ENCODE measurements at places on chromosomes 3 and 15.

GRCh38 chr3:57935539-57935938 is 72.7 kb upstream of the FLNB start:
- DNase-seq: no peak

- DNase-seq: no peak
Observed at GRCh38 chr3:72520690-72521308, 327.4 kb downstream of the SHQ1 start.

DNA sequence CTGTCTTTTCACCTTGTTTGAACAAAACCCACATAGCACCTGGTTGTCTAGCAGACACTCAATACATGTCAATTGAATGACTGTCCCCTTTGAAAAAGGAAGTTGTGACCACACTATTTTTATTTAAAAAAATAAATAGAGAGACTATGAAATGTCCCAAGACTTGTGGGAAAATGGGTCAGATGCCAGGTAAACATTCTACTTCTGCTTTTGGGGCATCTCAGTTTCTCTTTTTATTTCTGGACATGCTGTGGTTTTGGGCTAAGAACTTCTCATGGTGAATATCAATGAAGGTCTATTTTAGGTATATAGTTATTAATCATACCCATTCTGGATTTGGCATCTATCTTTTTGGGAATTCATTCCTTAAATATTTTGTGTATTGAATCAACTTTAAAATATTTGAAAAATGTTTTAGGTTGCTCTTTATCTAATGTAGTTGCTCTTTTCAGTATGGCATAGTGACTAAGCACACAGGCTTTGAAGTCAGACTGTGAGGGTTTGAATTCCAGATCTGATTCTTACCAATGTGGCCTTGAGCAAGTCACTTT is 4.4 kb downstream of the TMEM45A start:
- DNase-seq: no peak

DNA sequence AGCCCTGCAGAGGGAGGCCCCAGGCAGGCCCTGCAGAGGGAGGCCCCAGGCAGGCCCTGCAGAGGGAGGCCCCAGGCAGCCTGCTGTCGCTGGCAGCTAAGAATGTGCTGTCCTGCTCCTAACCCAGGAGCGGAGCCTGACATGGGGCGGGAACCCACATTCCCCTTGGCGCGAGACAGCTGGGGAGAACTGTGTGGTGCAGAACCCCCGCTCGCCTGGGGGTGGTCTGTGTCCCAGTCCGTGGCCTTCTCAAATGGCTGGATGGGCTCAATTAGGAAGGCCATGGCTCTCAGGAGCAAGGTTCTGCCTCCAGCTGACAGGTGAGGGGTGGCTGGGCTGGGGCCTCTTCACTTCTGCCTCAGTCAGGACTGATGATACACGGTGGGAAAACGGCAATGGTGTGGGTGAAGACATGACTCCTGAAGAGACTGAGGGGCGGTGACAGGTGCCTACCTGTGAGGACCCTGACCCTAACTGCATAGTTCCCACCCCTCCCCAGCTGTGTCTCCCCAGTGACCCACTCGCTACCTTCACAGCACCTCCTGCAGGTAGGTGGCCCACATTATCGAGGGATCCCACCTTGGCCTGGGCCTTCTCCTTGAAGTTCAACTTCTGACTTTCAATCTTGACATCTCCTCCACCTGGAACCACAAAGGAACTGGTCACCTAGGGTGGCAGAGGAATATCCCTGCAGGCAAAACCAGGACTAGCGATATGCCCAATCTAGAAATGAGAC is 52.0 kb downstream of the DHX30 start:
- no peak for DNase-seq

- peak; percentile 8 for DNase-seq
Observed at GRCh38 chr3:70090322-70090913, 90.9 kb downstream of the SAMMSON start.

DNA sequence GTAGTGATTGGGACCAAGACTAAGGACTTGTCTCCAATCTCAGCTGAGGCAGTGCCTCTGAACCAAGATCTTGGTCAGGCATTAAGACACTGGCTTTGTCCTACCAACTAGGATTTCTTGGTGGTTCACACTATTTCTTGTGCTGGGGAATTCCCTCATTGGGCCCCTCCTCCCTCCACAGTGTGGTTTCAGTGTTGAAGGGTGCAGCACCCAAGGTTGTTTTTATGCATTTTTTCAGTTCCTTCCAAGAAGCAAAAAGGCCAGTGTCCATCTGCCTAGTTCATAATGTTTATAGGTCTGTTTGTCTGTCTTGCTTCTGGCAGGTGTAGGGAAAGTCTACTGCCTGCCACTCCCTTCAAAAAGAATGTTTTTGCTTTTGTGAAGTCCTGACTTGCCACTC is 10.6 kb upstream of the ITPKA start:
- DNase-seq: no peak

GRCh38 chr3:123919353-123919752 is 35.2 kb upstream of the MYLK start:
- DNase-seq: no peak

GRCh38 chr15:74865316-74865715 is 7.8 kb downstream of the SCAMP2 start:
- DNase-seq: no peak

- no peak for DNase-seq
Observed at GRCh38 chr3:126398423-126399350, 4.0 kb downstream of the CFAP100 start.

DNA sequence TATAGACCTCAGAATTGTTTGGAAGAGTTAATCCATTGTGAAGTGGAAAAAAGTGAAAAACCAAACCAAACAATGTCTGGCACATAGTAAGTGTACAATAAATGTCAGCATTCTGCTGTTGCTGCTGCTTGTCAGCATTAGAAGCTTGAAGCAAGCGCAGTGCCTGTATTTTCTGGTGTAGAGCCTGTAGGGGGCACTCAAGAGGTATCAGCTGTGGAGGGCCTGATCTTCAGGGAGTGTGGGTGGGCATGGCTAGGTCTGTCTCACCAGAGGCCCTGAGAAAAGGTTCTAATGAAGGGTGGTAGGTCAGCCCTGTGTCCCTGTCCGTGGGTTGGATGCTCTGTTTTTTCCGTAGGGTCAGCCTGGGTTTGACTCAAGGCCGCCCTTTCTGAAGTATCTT is 3.6 kb downstream of the ADAMTSL3 start:
- DNase-seq: no peak

DNA sequence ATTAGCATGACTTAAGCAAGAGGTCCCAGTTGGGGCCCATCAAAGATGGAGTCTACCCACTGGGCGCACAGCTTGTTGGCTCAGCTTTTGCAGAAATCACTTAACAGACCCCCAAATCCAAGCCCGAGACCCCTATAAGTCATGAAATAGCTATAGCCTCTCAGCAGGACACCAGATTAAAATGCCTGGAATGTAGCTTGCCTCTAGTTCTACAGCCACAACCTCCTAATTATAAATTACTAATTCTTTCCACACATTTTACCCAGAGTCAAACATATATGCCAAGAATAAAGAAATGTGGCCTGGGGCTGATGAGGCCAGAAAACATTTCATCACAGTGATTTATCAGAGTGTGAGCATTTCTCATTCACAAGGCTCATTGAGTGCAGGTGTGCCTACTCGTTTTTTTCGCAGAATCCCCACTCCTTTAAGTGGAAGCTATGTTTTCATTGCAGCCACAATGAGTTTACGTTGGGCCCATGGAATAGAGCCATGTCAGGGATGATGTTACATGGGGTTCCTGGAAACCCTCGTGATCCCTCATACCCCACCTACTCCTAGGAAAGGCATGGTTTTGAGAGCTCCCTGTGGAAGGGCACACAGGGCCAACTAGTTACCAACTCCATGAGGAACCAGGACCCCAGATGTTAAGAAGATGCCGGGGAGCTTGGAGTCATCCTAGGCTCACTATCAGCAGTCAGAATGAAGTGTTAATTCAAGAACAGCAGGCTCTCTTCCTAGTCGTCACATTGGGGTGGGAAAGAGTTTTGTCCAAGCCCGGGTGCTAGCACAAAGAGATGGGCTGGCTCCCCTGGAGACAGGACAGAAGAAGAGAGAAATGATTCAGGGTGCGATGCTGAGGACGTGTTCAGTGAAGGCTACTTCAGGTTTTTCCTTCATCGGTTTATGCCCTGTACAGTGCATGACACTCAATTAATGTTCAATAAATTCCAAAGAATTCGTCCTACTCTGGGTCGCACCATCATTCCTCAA is 90.2 kb upstream of the ABHD17C start:
- DNase-seq: no peak

- no peak for DNase-seq
Observed at GRCh38 chr3:100069472-100069871, 44.8 kb downstream of the FILIP1L start.

GRCh38 chr3:11245827-11246662 is 26.2 kb upstream of the ATG7 start:
- no peak for DNase-seq

DNA sequence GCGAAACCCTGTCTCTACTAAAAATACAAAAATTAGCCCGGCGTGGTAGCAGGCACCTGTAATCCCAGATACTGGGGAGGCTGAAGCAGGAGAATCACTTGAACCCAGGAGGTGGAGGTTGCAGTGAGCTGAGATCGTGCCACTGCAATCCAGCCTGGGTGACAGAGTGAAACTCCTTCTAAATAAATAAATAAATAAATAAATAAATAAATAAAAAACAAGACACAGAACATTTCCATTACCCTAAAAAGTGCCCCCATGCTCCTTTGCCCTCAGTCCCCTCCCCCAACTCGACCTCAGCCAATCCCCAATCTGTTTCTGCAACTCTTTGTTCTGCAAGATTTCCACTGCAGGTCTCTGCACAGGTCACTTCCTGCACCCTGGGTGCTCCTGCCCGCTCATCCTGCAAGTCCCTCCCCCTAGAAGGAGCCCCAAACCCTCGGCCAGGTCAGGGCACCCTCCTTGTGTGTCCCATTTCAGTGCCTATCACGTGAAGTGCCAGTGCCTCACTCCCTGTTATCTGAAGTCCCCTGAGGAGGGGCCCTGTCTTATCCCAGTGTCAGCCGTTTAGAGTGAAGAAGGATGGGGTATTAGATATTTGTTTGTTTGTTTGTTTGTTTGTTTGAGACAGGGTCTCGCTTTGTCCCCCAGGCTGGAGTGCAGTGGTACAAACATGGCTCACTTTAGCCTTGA is 1.1 kb downstream of the FAM240A start:
- DNase-seq: no peak

- DNase-seq: no peak
Observed at GRCh38 chr3:194517333-194517732, 30.5 kb upstream of the ATP13A3 start.

DNA sequence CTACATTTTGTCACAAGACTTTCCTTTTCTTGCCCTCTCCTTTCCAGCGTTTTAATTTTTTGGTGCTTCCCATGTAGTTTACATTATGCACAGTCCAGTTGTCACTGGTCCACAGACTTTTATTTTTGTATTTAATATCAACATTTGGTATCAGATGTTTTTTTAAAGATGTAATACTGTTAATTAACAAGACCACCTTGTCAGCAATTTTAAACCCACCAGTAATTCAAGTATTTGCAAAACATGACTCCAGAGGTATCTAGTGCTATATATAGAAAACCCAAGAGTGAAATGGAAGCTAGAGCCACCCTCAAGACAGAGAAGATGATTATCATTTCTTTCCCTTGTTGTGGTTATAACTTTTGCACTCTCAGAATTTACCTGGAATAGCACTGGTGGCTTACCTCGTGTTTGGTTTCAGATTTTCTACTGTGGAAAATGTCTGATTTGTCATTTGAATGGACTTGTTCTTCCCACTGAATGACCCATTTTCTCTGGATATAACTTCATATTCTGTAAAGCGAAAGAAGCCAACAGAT is 56.2 kb downstream of the TFG start:
- no peak for DNase-seq

GRCh38 chr3:133842158-133842557 is 36.5 kb downstream of the SRPRB start:
- no peak for DNase-seq
